ENCODE measurements at places on chromosomes 13 and 19. TPM values are rescaled to one million over a fixed set of nuclear protein-coding genes. Genes with fewer than 3 reads are reported as not detected.

CASP14 gene
- 0.34 TPM for total RNA-seq

PSG5 gene
- total RNA-seq, result not detected

OLFM2 gene
- 5.6 TPM for total RNA-seq

- DNase-seq, result no peak
Measured at GRCh38 chr19:29003641-29004409, 209.1 kb downstream of the UQCRFS1 start.

- DNase-seq, result no peak
Measured at GRCh38 chr19:17255150-17255621, 9.4 kb downstream of the USHBP1 start.

GRCh38 chr13:28161370-28161769 is 23.0 kb downstream of the PAN3 start:
- no peak for DNase-seq

Data from ureter (tissue), 1 donor.